Fibroblast of upper back skin (primary cell): ENCODE measurements at places on chromosomes 16 and 17.

- DNase-seq, result peak; percentile 84
Measured at GRCh38 chr17:32943647-32944191, 15.8 kb downstream of the TMEM98 start.

DNA sequence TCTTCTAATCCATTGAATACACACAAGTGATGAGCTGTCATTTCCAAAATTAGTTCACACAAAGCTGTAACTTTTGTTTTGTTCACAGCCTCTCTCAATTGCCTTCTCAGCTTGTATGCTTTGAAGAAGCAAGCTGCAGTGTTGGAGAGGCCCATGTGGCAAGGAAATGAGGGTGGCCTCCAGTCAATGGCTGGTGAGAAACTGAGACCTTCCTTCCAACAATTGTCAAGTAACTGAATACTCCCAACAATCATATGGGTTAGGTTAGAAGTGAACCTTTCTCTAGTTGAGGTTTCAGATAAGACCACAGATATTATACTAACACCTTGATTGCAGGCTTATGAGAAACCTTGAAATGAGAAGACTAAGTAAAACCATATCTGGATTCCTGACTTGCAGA is 82.4 kb upstream of the SOX9 start:
- no peak for DNase-seq

DNA sequence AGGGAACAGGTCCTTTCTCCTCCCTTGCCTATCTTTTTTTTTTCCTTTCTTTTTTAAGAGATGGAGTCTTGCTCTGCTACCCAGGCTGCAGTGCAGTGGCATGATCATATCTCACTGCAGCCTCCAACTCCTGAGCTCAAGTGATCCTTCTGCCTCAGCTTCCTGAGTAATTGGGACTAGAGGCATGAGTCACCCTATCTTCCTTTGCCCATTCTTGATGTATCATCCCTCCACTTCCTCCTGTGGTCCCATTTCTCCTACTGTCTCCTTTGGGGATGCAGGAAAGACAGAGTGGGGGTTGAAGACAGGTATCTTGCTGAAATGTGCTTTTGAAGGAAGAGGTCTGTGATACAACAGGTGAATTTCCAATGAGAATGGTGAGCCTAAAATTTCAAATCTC is 5.5 kb downstream of the MYO19 start:
- peak; percentile 49 for DNase-seq

DNA sequence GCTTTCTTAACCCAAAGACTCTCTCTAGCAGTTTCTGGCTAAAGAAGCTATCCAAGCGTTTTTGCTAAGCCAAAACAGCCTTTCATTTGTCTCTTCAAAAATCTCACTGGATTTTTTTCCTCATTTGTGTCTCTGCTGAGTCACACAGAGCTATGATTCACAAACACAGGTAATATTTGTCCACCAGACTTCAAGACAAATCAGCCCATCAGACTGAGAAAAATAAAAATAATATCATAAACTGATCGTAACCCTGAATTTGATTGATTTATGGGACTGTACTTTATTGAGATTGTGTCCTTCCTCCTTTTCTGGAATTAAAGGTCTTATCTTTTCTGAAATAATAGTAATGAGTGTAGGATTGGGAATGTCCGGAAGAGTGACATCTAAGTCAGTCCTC is 25.8 kb downstream of the TRIM16 start:
- DNase-seq, result no peak

- DNase-seq, result no peak
Measured at GRCh38 chr17:79089720-79090442, 15.3 kb downstream of the ENGASE start.
